ENCODE measurements at places on chromosomes 3 and 15.

DNA sequence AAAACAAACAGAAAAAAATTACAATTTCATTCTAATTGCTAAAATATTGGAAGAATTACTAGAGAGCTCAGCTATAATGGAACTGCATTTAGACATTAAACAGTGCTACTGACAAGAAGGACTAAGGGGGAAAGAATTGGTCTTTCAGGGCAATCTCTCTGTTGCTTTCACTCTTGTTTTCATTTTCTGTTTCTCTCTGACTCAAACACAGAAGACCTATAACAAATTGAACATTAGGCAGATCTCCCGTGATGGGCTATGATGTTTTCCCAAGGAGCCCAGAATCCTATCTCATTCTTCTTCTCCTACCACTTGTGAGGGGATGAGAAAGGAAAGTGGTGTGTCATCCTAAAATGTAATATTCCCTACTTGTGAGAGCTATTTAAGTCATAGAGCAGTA is 358.0 kb upstream of the TGFBR2 start:
- no peak for DNase-seq

GRCh38 chr15:31277335-31278060 is 49.1 kb upstream of the KLF13 start:
- DNase-seq, result no peak

- DNase-seq, result no peak
These were observed 91.9 kb upstream of the VGLL4 start for GRCh38 chr3:11735638-11736037.

DNA sequence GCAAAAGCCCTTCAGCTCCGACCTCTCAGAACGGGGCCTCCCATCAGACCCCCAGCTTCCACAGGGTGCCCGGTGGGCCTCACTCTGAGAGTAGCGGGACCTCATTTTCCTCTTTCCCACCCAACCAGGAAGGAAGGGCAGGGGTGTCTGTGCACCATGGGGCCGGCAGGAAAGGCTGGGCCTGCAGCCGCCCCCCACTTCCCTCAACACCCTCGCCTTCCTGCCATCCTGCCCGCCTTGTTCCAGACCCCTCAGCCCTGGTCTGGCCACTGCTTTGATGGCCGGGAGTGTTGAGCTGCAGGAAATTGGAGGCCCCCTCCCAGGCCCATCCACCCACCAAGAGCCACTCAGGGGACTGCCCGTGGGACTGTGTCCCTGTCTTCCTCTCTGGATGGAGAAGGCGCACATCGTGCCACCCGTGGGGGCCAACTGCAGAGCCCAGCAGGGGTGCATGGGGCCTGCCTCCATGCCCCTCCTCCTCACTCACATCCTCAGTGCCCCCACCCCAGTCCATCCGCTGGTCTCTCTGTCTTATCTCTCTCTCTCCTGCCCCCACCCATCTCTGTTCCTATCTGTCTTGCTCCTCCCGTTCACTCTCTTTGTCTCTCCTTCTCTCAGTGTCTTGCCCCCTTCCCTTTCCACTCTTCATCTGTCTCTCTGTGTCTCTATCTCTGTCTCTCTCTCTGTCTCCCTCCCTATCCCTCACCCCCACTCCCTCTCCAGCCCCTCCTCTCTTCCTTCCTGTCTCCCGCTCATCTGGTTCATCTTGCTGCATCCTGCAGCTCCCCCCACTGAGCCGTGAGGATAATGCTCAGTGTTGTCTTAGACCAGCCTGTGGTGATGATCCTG is 1.8 kb upstream of the PLXND1 start:
- DNase-seq, result no peak

DNA sequence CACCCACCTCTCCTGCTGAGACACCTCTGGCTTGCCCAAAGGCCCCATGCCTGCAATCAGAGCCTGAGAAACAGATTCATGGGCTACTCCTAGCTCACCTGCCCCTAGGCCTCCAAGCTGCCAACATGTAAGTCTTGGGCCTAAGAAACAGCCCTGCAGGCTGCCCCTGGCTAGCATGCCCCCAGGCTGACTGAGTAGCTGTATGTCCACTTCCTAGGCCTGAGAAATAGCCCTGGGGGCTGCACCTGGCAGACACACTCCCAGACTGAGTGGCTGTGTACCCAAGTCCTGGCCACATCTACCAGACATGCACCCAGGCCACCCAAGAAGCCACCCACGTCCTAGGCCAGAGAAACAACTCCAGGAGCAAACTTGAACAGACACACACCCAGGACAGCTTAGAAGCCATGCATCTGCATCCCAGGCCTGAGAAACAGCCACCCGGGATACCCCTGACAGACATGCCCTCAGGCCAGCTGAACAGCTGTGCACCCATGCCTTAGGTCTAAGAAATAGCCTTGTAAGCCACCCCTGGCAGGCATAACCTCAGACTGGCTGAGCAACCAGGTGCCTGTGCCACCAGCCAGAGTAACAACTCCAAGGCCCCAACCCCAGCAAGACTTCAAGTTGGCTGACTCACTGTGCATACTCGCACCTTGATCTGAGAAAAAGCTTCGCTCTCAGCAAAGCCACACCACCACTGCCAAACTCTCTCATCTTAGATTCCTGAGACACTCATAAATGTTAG is 12.0 kb upstream of the NRG4 start:
- DNase-seq, result no peak

Data from stimulated activated CD4-positive, alpha-beta T cell treated with anti-CD3 and anti-CD28 coated beads, Interleukin-1b, Interleukin-23, amount 100 ng/mL, for 1 hour (primary cell).